Osteoblast (primary cell): ENCODE measurements at places on chromosomes 1 and 21. TPM values are rescaled to one million over a fixed set of nuclear protein-coding genes. Genes with fewer than 3 reads are reported as not detected.

PDC gene
- total RNA-seq: not detected in 2 replicates

IFNGR2 gene
- total RNA-seq: 60.1 and 63.1 TPM in 2 replicates

SPATA21 gene
- not detected in 2 replicates for total RNA-seq

HSD3B1 gene
- not detected in 2 replicates for total RNA-seq

NT5C1A gene
- total RNA-seq: not detected in 2 replicates

KRTAP8-1 gene
- total RNA-seq: not detected in 2 replicates

OR2L2 gene
- under 0.01 TPM in 2 replicates for total RNA-seq

TFAP2E gene
- total RNA-seq: under 0.01 and 0.29 TPM in 2 replicates

SIM2 gene
- 2.7 and 3.6 TPM in 2 replicates for total RNA-seq

DCST1 gene
- not detected in 2 replicates for total RNA-seq

NFIA gene
- 7.2 and 8.0 TPM in 2 replicates for total RNA-seq

PYHIN1 gene
- total RNA-seq: not detected in 2 replicates

OR2M3 gene
- not detected in 2 replicates for total RNA-seq

CHRM3 gene
- under 0.01 and 0.29 TPM in 2 replicates for total RNA-seq

GRCh38 chr21:42586406-42586805, 67.0 kb upstream of the PDE9A start:
- no peak for DNase-seq

DNA sequence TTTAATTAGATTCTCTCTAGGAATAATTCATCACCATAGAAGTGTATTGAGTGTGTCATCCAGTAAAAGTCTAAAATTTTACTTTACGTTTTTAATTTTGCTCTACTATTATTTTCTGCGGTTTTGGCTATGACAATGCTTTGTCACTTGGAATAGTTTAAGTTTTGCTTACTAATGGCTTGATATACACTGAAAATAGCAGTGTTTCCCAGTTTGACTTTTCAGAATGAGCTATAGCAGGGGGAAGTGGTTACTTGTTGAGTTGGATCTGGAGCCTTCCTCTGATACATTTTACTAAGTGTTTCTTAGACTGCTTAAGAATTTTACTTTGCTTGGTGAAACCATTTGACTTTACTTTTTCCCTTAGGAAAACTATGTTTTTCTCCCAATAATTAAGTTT, 5.0 kb downstream of the DNAJC16 start:
- DNase-seq: no peak

DNA sequence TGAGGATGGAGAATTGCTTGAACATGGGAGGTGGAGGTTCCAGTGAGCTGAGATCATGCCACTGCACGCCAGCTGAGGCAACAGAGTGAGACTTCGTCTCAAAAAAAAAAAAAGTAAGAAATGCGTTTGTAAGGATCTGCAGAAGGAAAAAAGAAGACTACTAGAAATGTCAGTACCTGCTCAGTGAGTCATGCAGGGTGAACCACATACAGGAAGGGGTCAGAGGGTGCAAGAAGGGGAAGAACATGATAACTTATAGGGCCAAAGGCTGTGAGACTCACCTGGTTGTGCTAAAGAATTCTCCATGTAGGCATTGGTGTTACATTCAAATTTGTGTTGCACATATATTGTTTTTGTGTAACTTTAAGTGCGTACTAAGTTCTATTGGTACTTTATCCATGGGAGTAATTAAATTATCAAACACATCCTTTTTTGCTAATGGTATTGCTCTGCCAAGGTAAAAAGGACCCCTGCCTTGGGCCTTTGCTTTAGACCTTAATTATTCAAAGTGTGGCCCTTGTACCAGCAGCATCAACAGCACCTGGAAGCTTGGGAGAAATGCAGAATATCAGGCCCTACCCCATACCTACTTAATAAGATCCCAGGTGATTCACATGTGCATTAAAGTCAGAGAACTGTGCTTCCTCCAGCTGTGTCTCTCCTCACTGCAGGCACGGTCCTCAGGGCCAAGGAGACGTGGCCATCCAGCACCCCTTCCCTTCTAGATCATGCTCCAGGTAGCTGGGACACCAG, 96.4 kb upstream of the PPP2R5A start:
- DNase-seq: no peak

DNA sequence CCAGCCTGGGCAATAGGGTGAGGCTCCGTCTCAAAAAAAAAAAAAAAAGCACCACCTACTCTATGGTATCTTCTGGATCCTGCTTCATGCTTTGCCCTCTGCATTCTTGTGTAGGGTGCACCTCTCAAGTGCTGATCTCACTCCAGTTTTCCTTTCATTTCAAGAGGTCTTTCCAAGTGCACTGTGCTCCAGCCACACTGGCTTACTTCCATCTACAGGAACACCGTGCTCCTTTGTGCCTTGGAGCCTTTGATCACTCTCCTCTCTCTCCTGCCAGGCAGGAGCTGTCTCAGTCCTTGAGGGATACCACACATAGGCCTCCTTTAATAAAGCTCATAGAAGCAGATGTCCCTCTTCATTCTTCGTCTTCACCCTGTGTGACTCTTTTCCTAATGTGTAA, 55.4 kb upstream of the GREM2 start:
- DNase-seq: no peak

GRCh38 chr1:46492871-46493270, 3.2 kb downstream of the DMBX1 start:
- peak; percentile 62 for DNase-seq

GRCh38 chr1:9873385-9873784, 36.7 kb downstream of the CTNNBIP1 start:
- no peak for DNase-seq

GRCh38 chr1:243738020-243738419, 112.0 kb downstream of the AKT3 start:
- DNase-seq: no peak

DNA sequence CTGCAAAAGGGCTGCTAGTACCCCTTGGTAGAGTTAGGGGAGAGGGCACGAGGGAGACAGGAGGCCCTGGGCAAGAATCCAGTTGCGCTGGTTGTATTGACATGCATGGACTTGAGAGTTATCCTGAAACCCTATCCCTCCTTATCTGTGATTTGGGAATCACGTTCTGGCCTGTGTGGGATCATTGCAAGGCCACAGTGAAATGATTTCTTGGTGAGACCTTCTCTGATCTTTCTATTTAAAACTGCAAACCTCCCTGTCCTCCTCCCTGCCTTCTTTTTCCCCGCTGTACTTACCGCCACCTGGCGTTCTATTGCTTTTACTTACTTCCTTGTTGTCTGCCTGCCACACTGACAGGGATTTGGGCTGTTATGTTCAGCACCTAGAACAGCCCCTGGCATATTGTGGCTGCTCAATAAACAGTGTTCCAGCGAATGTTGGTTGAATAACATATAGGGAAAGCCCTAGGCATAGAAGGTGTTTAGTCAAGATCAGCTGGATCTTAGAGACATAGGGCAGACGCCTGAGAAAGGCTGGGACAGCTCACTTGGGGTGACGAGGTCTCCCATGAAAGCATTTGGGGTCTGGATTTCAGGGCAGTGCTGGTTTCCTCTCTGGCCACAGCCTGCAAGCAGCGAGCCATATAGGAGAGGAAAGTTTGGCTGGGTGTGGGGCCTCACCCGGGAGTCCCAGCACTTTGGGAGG, 25.6 kb downstream of the ALPL start:
- DNase-seq: peak; percentile 92

DNA sequence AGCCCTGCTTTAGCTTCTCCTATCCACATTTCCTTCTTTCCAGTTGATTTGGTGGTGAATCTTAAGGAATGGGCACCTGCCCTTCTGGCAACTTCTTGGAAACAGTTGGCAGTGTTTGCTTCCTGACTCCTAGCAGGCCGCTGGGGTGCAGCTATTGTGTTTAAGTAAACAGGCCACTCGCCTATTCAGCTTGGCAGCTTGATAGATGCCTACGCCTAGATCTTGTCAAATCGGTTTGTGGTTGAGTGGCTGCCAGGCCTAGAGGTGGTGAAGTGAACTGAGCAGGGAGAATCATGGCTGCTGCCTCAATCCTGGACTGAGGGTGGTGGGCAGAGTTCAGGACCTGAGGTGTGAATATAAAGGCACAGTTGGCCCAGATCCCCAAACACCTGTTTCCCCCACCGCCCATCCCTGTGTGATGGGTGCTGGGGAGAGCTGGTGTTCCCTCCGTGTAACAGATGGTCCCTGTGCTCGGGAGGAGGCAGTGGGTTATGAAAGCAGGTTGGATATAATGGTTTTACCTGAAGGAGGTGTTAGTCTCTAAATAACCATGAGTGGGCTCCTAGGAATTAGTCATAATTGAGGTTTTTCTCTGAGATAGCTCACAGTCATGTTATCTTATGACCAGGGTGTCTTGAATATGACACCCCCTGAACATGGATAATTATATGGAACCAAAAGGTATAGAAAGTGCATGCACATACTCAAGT, 940 bp upstream of the PLA2G2C start:
- no peak for DNase-seq

DNA sequence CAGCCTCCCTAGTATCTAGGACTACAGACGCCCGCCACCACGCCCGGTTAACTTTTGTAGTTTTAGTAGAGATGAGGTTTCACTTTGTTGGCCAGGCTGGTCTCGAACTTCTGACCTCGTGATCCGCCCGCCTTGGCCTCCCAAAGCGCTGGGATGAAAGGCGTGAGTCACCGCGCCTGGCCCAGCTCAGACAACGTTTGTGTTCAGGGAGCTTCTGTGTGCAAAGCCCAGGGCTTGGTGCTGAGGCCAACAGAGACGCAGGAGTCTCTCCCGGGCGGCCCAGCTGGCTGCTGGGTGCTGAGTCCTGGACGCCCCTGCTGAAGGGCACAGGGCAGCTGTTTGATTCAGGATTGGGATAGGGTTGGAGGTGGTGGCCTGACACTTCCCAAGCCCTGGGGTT, 3.0 kb downstream of the PRKCZ start:
- DNase-seq: no peak

DNA sequence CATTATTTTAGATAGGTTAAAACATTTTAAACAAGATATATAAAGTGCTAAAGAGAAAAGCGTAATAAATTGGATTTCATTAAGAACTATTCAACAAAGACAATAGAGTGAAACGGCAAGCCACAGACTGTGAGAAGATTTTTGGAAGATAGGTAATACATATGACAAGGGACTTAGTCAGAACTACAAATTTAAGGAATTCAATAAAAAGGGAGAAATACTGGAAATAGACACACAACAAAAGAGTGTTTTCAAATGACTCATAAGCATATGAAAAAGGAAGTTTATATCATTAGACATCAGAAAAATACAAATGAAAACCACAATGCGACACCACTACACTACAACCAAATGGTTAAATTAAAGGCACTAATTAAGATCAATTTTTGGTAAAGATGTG, 90.5 kb downstream of the GDAP2 start:
- DNase-seq: no peak

GRCh38 chr1:246338098-246338497, 169.0 kb downstream of the SMYD3 start:
- no peak for DNase-seq

GRCh38 chr1:89598450-89599331, 34.2 kb upstream of the LRRC8C start:
- DNase-seq: no peak

GRCh38 chr1:173257805-173258204, 50.7 kb upstream of the TNFSF4 start:
- no peak for DNase-seq

GRCh38 chr21:38768471-38769063, 37.2 kb upstream of the ETS2 start:
- peak; percentile 91 for DNase-seq

DNA sequence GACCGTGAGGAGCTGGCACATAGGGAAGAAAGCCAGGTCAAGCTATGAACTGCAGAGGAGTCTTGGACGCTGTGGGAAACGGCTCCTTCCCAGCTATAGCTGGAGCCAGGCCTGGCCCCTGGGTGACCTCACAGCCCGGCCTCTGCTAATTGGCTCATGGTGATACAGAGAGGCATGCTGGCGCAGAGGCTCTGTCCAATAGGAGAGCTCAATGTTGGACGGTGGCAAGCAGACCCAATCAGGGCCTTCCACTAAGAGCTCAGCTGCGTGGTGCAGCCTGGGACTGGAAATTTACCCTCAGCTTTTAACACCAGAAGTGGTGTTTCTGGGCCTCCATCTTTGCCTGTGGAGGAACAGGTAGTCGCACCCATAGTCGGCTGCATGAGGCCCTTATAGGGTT, 64.4 kb upstream of the GRHL3 start:
- DNase-seq: no peak

GRCh38 chr1:228006786-228007048, at the start of gene WNT3A:
TSS of gene WNT3A (plus strand) at chr1:228006998. CDS start at chr1:228007129, 131 bp downstream.
- DNase-seq: no peak

DNA sequence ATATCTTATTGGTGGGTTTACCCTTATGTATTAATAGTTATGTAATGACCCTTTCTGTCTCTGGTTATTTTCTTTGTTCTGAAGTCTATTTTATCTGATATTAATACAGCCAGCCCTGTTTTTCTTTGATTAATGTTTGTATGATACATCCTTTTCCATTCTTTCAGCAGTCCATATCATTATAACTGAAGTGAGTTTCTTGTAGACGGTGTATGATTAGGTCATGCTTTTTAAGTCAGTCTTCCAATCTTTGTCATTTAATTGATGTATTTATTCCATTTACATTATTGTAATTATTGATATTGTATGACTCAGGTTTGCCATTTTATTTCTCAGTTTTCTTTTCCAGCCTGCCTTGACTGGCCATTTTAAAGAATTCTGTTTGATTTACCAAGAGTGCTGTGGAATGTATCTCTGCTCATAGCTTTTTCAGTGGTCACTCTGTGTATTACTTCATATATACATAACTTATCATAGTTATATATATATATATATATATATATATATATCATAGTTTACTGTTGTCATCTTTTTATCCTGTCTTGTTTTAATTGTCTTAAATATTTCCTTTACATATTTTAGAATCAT, 10.5 kb downstream of the RAB4A start:
- no peak for DNase-seq
